ENCODE measurements at places on chromosomes 3 and 15.

GRCh38 chr3:119880966-119881365 lies 99.1 kb downstream of the NR1I2 start:
- DNase-seq, result no peak

GRCh38 chr15:77235566-77235965 lies 164.7 kb upstream of the TSPAN3 start:
- no peak for DNase-seq

- DNase-seq, result no peak
Observed at GRCh38 chr15:60237446-60237845, 160.3 kb downstream of the ANXA2 start.

DNA sequence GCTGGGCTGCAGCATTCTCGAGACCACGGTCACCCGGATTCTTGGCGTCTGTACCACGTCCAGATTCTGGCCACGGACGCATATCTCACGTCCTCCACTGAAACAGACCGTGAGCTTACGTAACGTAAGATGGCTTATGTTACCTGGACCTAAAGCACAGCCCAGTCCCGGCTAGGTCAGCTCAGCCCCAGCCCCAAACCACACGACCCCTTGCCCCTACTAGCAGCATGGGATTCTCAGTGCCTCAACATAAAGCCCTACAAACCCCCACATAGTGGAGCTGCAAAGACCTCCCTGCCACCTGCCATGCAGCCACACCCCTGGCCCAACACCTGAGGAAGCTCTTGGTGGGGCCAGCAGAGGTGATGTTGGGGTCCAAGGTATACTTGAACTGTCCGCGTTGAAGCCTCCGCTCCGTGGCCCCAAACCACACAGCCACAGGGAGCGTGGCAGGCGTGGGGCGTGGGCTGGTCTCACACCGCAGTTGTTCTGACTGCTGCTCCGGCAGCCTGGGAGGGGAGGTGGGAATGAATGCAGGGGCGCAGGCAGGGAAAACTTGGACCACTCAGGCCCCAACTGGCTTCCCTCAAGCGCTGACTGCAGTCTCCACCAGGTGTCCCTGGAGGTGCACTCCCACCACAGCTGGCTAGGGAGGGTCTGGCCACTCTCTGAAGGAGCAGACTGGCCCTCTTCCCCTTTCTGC lies 14.5 kb downstream of the PLXNB1 start:
- no peak for DNase-seq

DNA sequence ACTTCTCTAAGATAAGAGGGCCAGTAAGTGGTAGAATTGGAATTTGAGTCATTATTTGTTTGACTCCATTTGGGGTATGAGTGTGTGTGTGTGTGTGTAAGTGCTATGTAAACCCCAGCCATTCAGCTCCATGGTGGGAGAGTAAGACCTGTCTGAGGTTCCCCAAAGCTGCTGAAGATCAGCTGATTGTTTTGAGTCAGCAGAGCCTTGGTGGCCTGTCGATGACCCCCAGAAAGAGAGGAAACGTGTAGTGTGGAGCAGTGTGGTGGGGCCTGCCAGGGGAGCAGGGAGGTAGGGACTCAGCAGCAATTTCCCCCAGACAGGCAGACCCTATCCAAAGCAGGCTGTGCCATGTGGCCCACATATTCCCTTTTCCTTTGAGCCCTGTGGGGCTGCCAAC lies 5.3 kb downstream of the DVL3 start:
- DNase-seq, result no peak

GRCh38 chr3:23864931-23865330 lies 51.9 kb downstream of the NKIRAS1 start:
- DNase-seq, result no peak

- DNase-seq, result no peak
Observed at GRCh38 chr15:63380808-63381282, 801 bp downstream of the CA12 start.

GRCh38 chr3:152910966-152911365 lies 76.0 kb downstream of the P2RY1 start:
- no peak for DNase-seq

DNA sequence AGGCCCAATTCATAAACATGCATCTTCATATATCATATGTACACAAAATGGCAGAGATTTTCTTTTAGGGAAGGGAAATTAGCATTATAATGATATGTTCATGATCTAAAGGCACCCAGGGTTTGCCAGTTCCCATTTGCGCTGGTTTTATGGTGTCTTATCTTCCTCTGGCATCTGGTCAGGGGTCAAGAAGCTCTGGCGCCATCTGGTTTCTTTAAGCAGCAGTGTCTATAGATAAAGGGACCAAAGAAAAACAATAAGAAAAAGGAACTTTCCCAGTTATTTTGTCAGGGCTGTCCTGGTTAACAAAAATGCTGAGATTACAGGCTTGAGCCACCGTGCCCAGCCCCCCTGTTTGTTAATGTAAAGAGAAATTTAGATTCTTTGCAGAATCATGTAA lies 3.3 kb upstream of the DCP1A start:
- DNase-seq, result no peak

GRCh38 chr3:39261726-39262125 lies 18.1 kb downstream of the CX3CR1 start:
- DNase-seq, result no peak

DNA sequence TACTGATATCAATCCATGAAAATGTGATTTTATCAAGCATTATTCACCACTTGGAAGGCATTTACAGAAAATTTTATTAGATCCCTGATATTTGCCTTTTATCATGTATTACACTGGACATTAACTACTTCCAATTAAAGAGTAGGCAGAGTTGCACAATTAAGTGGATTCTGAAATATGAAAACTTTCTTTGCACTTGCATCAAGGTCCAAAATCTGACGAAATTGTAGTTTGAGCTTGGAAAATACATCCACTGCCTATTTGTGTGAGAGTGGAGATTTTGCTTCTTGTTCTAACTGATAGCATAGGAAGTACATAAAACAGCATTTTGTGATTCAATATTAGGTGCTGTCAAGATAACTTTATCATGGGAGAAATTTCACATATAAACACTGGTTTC lies 49.6 kb upstream of the SLC12A8 start:
- DNase-seq, result no peak

GRCh38 chr15:80744826-80745225 lies 34.3 kb upstream of the CEMIP start:
- no peak for DNase-seq

- no peak for DNase-seq
Observed at GRCh38 chr3:172104471-172105072, 65.2 kb downstream of the FNDC3B start.

GRCh38 chr3:58519668-58520402 lies 17.2 kb downstream of the ACOX2 start:
- DNase-seq, result no peak

- DNase-seq, result no peak
Observed at GRCh38 chr3:120144267-120144666, 50.0 kb upstream of the GSK3B start.

DNA sequence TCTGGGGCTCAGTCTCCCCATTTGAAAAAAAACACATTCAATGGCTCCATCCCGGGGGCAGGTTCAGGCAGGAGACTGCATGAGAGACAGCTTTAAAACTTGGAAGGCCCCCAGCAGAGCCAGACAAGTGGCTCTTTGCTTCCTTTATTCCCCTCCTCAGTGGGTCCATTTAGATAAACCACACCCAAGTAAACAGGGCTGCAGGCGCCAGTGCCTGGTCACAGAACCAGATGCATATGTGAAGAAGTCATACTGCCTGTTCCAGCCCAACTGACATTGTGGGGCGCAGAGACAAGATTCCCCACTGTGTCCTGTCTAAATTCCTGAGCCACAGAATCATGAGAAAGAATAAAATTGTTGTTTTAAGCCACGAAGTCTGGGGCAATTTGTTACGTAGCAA lies 9.0 kb downstream of the FBN1 start:
- DNase-seq, result no peak

- no peak for DNase-seq
Observed at GRCh38 chr3:55690726-55691125, 203.6 kb upstream of the WNT5A start.

DNA sequence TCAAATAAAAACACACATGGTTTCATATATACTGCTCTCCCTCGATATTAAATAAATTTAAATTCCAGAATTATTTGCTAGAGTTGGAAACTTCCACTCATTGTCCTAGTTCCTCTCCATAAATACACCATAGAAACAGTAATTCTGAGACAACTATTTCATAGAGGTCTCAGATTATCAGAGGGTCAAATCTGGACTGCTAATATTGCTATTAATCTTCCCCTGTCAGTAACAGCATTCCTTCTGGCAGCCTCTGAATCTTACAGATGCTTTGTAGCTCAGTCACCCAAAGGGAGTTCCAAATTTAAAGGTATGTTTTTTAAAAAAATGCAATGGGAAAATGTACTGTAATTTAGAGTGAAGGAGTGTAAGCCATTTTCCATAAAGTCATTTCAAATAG lies 428.8 kb downstream of the PYDC2 start:
- no peak for DNase-seq

DNA sequence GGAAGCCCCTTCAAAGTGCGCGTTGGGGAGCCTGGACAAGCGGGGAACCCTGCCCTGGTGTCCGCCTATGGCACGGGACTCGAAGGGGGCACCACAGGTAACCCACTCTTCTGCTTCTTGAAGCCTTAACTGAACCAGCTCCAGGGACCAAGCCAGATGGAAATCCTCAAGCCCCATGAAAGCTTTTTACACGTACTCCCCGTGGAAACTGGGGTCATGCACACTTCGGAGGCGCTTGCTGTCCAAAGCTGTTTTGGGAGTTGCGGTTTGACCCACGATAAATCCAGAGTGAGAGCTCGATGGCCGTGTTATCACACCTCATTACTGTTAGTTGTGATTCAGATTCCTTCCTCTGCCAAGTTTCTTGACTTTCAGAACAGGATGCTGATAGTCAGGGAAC lies 47.5 kb downstream of the DNASE1L3 start:
- no peak for DNase-seq

DNA sequence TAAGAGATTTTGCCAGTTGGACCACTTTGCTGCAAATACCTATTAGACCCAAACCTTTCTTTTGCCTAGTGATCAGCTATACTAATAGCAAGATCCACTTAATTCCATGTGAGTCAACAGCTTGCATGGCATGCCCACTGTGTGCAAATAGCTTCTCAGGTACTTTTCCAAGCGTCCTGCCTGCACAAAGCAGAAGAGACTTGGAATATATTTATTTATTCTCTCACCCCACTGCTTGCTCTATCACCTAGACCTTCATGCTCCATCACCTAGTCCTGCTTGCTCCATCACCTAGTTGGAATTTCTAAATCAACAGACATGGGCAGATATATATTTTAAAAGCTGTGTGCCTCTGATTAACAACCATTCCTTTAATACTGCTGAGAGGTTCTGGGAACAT lies 47.6 kb downstream of the MBNL1 start:
- no peak for DNase-seq

DNA sequence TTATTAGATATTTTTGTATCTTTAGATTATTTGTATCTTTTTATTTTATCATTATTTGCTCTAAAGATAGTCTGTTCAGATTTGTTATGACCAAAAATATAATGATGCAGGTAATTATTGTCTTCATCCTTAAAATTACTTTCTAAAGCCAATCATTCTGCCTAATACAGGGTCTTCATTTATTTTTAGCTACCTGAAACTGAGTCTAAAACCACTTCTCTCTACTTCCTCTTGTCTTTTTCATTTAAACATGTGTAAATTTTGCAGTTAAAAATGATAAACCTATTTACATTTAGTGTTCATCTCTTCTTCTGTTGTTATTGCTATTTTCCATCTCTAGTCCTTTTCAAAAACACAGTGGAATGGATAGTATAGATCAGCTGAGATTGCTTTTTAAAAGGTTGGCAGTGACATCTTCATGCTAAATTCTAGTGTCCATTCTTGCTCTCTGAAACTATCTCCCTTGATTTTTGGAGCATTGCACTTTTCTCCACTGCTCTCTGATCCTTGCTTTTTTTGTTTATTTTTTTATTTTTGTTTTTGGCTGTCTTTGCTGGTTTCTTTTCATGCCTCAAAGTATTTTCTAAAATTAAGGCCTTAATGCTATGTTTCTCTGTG lies 91.8 kb downstream of the UBE2E2 start:
- no peak for DNase-seq

GRCh38 chr3:23723930-23724329 lies 81.8 kb upstream of the UBE2E1 start:
- DNase-seq, result no peak

DNA sequence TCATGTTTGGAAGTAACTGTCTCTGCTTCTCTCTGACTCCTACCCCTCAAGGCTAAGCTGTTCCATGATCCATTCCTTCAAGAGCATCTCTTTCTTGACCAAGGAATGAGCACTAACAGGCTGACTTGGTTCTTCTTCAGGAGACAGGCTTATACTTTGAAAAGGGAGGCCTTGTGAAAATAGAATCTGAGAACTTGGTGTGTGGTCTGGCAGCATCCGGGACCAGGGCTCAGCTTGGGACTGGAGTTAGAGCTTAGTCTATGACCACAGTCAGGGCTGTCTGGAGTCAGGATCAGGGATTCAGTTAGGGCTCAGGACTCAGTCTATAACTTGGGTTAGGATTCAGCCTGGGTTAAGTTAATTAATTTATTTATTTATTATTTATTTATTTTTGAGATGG lies 44.9 kb upstream of the SLC6A6 start:
- DNase-seq, result no peak

GRCh38 chr15:99333981-99334380 lies 82.7 kb downstream of the LRRC28 start:
- no peak for DNase-seq

Data from stimulated activated CD8-positive, alpha-beta memory T cell treated with anti-CD3 and anti-CD28 coated beads, Interleukin-7, amount 100 ng/mL, for 4 hours (primary cell).